ENCODE measurements at places on chromosomes 1 and 21. TPM values are rescaled to one million over a fixed set of nuclear protein-coding genes. Genes with fewer than 3 reads are reported as not detected.

GRCh38 chr1:33641104-33641830 is 168.8 kb downstream of the ZSCAN20 start:
- no peak for DNase-seq

DNA sequence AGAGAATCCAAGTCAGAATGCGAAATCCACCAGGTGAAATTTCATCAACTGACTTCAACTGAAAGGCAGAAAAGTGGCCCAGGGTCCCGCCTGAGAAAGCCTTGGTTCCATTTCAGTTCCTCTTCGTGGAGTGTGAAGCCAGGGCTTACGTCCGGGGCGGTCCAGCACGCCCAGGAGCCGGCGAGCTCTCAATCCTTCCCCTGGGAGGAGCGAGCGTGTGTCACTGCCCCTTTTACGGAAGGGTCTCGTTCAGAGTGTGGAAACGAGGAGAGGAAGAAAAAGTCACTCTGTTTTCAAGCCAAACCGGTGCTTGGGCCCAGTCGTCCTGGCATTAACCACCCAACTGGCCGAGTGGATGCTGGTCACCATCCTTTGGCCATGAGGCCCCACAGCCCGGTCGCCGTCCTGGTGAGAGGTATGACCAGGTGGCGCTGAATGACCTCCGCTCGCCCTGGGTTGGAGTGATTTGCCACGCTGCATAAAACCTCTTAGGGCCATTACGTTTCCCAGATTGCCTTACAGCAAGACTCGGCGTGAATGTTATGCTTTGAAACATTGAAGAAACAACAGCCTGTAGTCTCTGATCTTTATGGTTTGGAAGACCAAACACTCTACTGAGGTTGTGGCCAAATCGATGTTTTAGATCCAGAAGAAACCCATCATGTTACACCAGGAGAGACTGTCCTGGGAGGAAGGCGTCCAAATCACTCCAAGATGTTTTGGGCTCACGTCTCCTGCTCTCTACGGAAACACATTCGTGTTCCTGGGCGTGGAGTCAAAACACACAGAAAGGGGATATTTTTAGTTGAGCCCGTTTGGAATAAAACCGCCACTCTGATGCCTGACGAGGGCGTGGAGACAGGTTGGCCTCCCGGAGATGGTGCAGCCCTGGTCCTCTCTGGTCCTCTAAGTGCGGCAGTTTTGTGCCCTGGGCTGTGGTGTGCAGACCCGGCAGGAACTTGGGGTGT is 93.6 kb upstream of the ACTRT2 start:
- DNase-seq = peak; percentile 61

- no peak for DNase-seq
Measured at GRCh38 chr21:25405984-25406383, 201.3 kb downstream of the MRPL39 start.

GRCh38 chr1:66876664-66877063 is 48.0 kb downstream of the DNAI4 start:
- DNase-seq = no peak

RGS5 gene
- polyA plus RNA-seq = 23.0 TPM

Measured in lung (tissue), 17 donors.